Activated CD8-positive, alpha-beta memory T cell treated with anti-CD3 and anti-CD28 coated beads, Interleukin-2, amount 10 ng/mL, durations not matched to agents 7 days and 5 days (primary cell): ENCODE measurements at places on chromosomes 12 and 14.

GRCh38 chr12:73136386-73136785 lies 864.2 kb downstream of the TRHDE start:
- no peak for DNase-seq

GRCh38 chr12:52147964-52148463 lies 43.8 kb downstream of the KRT80 start:
- DNase-seq = no peak

DNA sequence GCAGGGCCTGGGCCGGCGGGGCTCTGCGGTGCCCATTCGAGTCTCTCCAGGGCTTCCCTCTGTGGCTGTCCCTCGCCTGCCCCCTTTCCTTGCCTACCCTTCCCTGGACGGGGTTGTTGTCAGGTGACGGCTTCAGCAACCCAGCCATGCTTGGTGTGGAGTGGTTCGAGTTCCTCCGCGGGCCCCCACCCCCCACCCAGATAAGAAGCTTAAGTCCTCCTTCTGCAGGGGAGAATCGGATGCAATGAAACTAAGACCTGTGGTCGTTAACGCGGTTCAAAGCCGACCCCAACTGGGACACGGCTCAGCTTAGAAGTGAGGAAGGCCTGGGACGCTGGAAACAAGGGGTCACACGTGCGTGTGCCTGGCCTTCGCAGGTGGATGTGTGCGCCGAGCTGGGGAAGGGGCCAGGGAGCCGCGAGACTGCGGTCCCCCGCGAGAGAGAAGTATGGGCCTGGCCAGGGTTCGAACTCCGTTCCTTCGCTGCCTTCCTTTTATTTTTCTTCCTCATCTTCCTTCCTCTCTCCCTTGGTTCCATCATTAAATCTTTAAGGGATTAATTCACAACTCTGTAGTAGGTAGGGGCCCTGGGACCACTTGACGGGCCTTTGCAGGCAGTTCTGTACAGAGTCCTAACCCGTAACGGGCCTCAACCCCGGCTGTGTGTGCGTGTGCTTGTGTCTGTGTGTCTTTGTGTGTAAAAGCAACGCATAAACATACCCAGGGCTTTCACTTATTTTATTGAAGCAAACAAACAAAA lies 3.5 kb downstream of the TTC6 start:
- no peak for DNase-seq

- no peak for DNase-seq
Measured at GRCh38 chr14:103386713-103387329, 1.6 kb downstream of the MARK3 start.

GRCh38 chr14:30528778-30529642 lies 29.9 kb upstream of the G2E3 start:
- DNase-seq = no peak

DNA sequence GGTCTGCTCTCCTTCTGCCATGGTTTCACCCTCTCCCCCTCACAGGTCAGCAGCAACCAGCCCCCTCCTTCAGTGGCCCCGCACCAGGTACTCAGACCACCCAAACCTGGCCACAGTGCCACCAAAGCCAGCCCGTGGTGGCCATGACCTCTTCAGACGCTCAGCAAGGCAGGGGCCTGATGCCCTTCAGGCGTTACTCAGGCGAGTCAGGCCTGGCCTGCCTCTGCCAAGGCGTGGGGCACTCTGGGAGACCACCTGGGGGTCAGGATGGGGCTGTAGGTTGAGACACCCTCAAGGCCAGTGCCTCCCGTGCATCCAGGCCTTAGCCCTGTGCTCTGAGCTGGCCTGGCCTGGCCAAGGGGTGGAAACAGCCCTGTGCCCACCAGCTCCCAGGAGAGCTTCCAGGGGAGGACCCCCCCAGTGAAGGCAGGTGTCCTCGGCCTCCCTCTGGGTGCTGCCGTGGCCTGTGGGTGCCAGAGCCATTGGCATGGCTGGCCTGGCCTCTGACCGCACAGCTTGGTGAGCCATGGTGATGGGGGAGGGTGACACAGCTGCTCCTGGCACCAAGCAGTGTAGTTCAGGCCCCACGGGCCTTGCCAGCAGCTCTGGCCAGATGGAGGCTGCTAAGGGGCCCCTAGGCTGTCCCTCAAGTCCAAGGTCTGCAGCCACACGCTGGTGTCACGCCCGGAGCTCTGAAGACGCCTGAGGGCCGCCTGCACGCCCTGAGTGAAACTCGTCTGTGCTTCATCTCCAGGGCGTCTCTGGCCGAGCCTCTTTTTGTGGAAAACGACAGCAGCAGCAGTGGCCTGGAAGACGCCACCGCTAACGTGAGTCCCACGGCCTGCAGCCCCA lies 15.1 kb downstream of the XRCC3 start:
- no peak for DNase-seq

GRCh38 chr12:119808441-119808840 lies 68.7 kb downstream of the CIT start:
- DNase-seq = no peak

- DNase-seq = no peak
Measured at GRCh38 chr12:13154831-13155230, 41.7 kb upstream of the EMP1 start.

- DNase-seq = no peak
Measured at GRCh38 chr12:26691234-26691970, 141.6 kb downstream of the ITPR2 start.

GRCh38 chr12:129851296-129851695 lies 52.5 kb downstream of the TMEM132D start:
- DNase-seq = no peak
